NCI-H460 (cell line): ENCODE measurements at places on chromosomes 1 and 21. TPM values are rescaled to one million over a fixed set of nuclear protein-coding genes. Genes with fewer than 3 reads are reported as not detected.

Gene LINGO4
- not detected in 2 replicates for total RNA-seq

Gene KCNJ6
- total RNA-seq, result 0.07 TPM in 1 of 2 replicates, not detected in the other

Gene DFFA
- total RNA-seq, result 18.4 and 20.5 TPM in 2 replicates

Gene E2F2
- total RNA-seq, result 3.4 and 3.9 TPM in 2 replicates

Gene UMODL1
- not detected in 2 replicates for total RNA-seq

Gene ATP1A2
- total RNA-seq, result 0.07 and 0.12 TPM in 2 replicates

Gene KCNJ10
- not detected in 2 replicates for total RNA-seq

Gene CDC14A
- total RNA-seq, result 4.0 and 4.6 TPM in 2 replicates

Gene TMEM183A
- total RNA-seq, result 121 and 128 TPM in 2 replicates

Gene RIMS3
- 0.46 and 0.50 TPM in 2 replicates for total RNA-seq

Gene CYP4Z1
- total RNA-seq, result not detected in 2 replicates

Gene YIPF1
- 13.2 and 17.5 TPM in 2 replicates for total RNA-seq

Gene GPR52
- 1.0 TPM in 2 replicates for total RNA-seq

Gene ERG
- total RNA-seq, result not detected in 2 replicates
